ENCODE measurements at places on chromosomes 11 and 22. TPM values are rescaled to one million over a fixed set of nuclear protein-coding genes. Genes with fewer than 3 reads are reported as not detected.

The MGAT3 gene
- 26.0 TPM for total RNA-seq

The ST14 gene
- total RNA-seq: 0.54 TPM

The NRIP3 gene
- 16.7 TPM for total RNA-seq

The NRGN gene
- 1.00 TPM for total RNA-seq

The PIH1D2 gene
- total RNA-seq: 3.4 TPM

All from cerebellum (tissue), 4 donors.